Omental fat pad (tissue), 4 donors: ENCODE measurements at places on chromosomes 4 and X. TPM values are rescaled to one million over a fixed set of nuclear protein-coding genes. Genes with fewer than 3 reads are reported as not detected.

DNA sequence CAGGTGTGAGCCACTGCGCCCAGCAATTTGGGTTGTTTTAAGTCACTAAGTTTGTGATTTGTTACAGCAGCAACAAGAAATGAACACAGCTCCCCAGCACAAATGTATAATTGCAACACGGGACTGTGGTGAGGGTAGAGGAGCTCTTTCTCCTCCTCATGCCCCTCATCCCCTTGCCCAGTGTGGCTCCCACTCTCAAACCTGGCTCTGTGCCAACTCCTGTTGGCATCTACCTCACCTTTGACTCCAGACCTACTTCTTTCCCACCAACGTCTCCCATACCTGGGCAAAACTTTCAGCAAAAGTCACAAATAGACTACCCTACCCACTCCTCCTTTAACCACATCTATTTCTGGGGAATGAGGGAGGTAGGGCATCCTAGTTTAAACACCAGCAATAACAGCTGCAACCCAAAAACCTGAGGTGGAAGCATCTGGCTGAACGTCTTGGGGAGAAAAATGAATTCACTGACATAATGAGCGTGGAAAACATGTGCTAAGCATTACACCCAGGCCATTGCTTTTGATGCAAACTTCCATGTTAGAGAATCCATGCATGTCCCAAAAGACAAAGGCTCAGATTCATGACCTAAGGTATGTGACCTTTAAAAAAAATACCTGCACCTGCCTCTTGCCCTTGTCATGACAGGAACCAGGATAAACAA lies 19.2 kb downstream of the LNX1 start:
- DNase-seq: no peak

DNA sequence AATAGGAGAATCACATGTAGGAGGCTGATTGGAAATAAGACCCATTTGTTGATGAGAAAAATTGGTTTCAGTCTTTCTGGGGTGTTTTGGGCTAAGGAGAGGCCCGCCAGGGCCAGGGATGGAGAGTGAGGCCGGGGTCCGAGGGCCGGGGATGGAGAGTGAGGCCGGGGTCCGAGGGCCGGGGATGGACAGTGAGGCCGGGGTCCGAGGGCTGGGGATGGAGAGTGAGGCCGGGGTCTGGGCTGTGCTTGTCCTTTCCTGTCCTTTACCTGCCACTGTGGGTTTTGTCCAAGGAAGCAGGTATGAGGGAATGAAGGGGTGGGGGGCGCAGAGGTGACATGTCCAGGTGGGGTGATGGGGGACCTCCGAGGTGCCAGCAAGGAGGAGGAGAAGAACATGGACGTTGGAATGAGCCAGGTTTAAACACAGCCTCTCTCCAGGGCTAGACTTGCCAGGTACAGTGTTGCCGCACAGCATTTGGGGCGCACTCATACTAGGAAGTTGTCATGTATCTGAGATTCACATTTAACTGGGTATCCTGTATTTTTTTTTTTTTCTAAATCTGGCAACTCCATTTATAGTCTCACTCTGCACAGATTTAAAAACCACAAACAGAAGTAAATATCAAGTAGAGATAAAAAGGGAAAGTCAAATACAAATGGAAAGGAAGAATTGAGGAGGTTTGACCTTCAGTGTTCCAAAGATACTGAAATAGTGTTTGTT lies 8.8 kb downstream of the RGS12 start:
- DNase-seq: no peak

Gene BCLAF3
- 5.4 TPM for total RNA-seq

DNA sequence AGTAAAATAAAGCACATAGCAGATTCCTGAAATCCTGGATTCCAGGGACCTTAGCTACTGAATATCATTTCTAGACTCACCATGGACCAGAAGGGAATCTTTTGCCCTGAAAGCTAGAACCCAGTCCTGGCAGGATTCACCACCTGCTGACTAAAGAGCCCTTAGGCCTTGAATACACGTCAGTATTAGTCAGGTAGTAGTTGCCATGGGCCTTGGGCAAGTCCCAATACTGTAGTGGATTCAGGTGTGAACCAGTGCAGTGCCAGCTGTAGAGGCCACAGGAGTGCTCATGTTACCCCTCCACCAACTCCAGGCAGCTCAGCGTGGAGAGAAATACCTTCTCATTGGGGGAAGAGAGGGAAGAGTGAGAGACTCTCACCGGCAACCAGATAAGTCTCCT lies 64.1 kb upstream of the UBQLN2 start:
- DNase-seq: no peak
